Left ventricle myocardium superior (tissue), 1 donor: ENCODE measurements at places on chromosomes 11 and 22. TPM values are rescaled to one million over a fixed set of nuclear protein-coding genes. Genes with fewer than 3 reads are reported as not detected.

GDPD4 gene
- not detected for total RNA-seq

INS gene
- not detected for total RNA-seq

BRMS1 gene
- total RNA-seq, result 14.7 TPM

RTN4R gene
- total RNA-seq, result 1.2 TPM

STT3A gene
- 58.6 TPM for total RNA-seq

RAB3IL1 gene
- total RNA-seq, result 11.1 TPM

OR6A2 gene
- not detected for total RNA-seq

RNF169 gene
- 11.7 TPM for total RNA-seq

MUC5B gene
- not detected for total RNA-seq

TAGLN gene
- 69.5 TPM for total RNA-seq

DEUP1 gene
- total RNA-seq, result not detected

GSC2 gene
- not detected for total RNA-seq

OR5A1 gene
- not detected for total RNA-seq

CLMP gene
- total RNA-seq, result 4.9 TPM

FAM111B gene
- 0.84 TPM for total RNA-seq

CDHR5 gene
- not detected for total RNA-seq

MIOX gene
- total RNA-seq, result not detected

TEAD1 gene
- 127 TPM for total RNA-seq

OR52N5 gene
- not detected for total RNA-seq

LRRC4C gene
- 0.57 TPM for total RNA-seq

KREMEN1 gene
- 68.2 TPM for total RNA-seq

KCNJ1 gene
- total RNA-seq, result 0.07 TPM

SYT12 gene
- 0.37 TPM for total RNA-seq

TRIM22 gene
- 19.2 TPM for total RNA-seq

BID gene
- total RNA-seq, result 25.4 TPM

ARHGAP8 gene
- not detected for total RNA-seq

OR51E2 gene
- not detected for total RNA-seq

MS4A15 gene
- not detected for total RNA-seq

TMEM121B gene
- total RNA-seq, result 1.7 TPM

CD3G gene
- total RNA-seq, result 0.27 TPM

BCR gene
- total RNA-seq, result 25.0 TPM

C11orf52 gene
- 1.0 TPM for total RNA-seq

CTTN gene
- 169 TPM for total RNA-seq

TTC9C gene
- 15.1 TPM for total RNA-seq

UBQLN3 gene
- total RNA-seq, result not detected

P2RY6 gene
- 1.5 TPM for total RNA-seq

TRIM48 gene
- total RNA-seq, result not detected

MYOD1 gene
- not detected for total RNA-seq

UPK3A gene
- 0.25 TPM for total RNA-seq

CASP12 gene
- not detected for total RNA-seq

MFNG gene
- 13.9 TPM for total RNA-seq

KRTAP5-7 gene
- not detected for total RNA-seq

GAL3ST3 gene
- 3.5 TPM for total RNA-seq

PATE4 gene
- total RNA-seq, result not detected

OR10G8 gene
- total RNA-seq, result not detected

MRGPRE gene
- total RNA-seq, result 0.42 TPM

YPEL1 gene
- 3.2 TPM for total RNA-seq

OR56B1 gene
- not detected for total RNA-seq

CDC45 gene
- total RNA-seq, result 0.67 TPM

YPEL4 gene
- 1.2 TPM for total RNA-seq

SYT9 gene
- 0.15 TPM for total RNA-seq

FOLR1 gene
- total RNA-seq, result 0.50 TPM

SYCE3 gene
- total RNA-seq, result not detected

LIF gene
- 0.64 TPM for total RNA-seq

PRG2 gene
- not detected for total RNA-seq

GLYATL1 gene
- total RNA-seq, result not detected

TCN2 gene
- total RNA-seq, result 14.6 TPM

TBX1 gene
- total RNA-seq, result 3.6 TPM
